AG20443 (cell line): ENCODE measurements at places on chromosomes 7 and 10.

- no peak for DNase-seq
Measured at GRCh38 chr10:86036544-86036831, 330.1 kb downstream of the GRID1 start.

DNA sequence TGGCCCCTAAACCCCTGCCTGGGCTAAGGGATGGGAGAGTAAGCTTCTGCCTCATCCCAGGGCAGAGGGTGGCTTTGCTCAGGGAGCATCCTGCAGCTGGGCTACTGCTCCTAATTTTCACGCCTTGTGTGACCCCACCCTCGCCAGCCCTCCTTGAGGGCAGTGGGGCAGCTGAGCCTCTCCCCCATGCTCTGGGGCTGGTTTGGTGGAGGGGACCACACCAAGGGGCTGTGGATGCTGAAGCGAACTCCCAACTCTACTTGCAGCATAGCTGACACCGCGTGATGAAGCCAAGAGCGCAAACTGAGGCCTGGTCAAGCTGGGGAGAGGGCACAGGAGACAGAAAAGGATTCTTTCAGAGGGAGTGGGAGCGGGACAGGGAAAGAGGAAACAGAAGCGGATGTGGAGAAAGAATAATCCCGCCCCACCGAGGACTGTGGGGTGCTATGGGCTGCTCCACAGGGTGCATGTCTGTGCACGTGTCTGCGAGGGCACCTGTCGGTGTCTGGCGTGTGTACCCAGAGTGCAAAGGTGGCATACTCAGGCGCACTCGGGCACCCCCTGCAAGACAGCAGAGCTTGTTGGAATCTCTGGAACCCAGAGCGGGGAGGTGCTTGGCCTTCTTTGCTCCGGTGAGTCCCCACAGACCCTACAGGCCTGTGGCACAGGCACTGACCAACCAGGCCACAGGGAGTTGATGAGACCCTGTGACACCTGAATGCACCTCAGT, 19.4 kb upstream of the RASGEF1A start:
- DNase-seq: no peak

GRCh38 chr7:151552352-151553028, 32.8 kb upstream of the RHEB start:
- no peak for DNase-seq

DNA sequence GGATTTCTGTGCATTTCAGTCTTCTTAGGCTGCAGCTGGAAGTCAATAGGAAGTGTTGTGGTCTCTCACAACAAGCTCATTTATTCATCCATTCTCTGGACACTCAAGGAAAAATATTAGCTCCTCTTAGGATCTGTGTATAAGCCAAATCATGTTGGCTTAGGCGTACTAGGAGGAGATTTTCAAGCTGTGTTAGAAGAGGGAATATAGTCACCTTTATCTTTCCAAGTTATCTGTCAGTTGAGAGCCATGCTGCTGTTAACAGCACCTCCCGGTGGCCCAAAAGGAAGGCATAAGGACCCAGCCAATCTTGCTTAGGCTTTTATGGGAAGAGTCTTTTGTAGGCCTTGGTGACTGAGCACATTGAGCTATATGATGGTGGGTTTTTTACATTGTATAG, 220.0 kb downstream of the LRMDA start:
- peak; percentile 22 for DNase-seq

DNA sequence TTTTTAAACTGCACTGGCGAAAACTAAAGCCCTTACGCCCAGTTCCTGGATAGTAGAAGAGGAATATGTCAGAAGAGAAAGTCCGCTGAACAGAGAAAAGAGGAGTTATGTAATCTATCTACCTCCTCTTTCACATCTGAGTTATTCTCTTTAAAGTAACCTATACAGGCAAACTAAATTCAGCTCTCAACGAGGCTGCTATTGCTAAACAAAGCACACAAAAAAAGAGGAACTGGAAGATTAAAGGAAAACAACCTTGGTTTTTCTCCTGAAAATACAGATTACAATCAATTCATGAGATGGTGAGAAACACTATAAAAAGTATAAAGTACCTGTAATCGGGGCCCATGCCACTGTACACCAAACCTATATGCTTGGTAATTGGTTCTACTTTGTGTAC, 5.8 kb downstream of the PSMA2 start:
- no peak for DNase-seq

- DNase-seq: no peak
Measured at GRCh38 chr10:71191019-71191418, 21.4 kb upstream of the UNC5B start.

GRCh38 chr7:74068378-74069085, 15.1 kb upstream of the LIMK1 start:
- no peak for DNase-seq

DNA sequence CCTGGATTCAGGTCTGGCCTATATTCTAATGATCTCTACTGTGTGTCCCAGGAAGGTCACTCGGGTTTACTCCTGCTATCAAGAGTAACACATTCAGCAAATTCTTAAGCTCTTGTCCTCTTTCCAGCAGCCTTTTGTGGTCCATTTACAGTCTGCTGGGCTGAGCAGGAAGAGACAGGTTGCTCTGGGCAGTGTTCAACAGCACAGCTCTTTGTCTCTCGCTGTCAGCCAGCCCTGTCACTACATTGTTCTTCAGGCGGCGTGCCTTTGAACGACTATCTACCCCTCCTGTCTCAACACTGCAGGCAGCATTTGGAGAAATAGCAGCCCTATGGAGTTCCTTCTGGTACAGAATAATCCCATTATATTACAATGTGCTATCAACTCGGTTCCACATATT, 192.2 kb upstream of the TBX20 start:
- DNase-seq: no peak

DNA sequence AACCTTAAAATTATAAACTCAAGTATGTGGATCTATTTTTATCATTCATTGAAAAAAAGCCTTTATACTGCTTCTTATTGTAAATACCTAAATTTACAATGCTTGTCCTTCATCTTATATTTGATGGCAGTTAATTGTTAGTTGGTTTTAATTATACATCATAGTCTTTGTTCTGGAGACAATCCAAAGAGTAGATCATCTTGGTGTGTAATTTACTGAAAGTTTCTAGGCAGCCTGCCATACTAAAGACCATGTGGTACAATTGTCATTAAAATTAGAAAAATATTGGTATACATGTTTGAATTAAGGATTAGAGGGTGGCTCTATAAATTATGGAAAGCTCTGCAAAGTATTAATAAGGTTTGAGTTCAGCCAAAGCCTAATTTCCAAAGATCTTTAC, 231.4 kb downstream of the KCND2 start:
- DNase-seq: no peak

DNA sequence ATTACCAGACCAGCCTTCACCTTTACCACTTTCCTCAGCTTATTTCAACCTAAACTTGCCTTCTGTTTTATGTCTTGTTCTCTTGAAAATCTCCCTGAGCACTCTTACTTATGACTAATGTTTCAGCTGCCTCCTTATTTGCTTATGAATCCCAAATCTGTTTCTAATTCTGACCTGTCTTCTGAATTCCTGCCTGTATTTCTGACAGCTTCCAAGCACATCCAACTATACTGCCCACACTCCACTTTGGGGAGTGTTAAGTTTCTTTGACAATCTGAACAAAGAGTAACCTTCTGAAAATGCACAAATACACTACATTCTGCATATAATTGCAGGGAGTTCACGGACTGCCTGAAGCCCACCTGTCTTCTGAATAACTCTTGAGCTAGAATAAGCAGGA, 48.7 kb downstream of the ARMC3 start:
- DNase-seq: no peak

GRCh38 chr7:1397491-1398327, 61.6 kb downstream of the MICALL2 start:
- peak; percentile 66 for DNase-seq

- DNase-seq: no peak
Measured at GRCh38 chr7:142787034-142787768, 16.4 kb downstream of the PRSS2 start.

GRCh38 chr10:1392127-1392526, 335.9 kb downstream of the WDR37 start:
- DNase-seq: no peak

DNA sequence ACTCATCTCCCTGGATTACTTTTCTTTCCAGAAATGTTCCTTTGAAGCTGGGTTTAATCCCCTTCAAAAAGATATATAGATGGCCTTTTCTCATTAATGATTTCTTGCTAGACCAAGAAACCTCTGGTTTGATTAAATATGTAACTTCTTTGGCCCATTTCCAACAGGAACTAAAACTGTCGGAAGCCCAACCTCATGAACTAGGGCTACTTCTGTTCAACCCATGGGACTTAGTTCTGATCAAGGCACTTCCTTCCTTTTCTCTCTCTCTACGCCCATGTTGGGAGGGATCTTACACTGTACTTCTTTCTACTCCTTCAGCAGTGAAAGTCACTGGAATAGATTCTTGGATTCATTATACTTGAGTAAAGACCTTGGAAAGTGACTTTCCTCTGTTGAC, 83.6 kb downstream of the TMEM106B start:
- no peak for DNase-seq

- no peak for DNase-seq
Measured at GRCh38 chr10:71995887-71996575, 31.8 kb downstream of the CHST3 start.

GRCh38 chr7:140297192-140297591, 101.1 kb downstream of the SLC37A3 start:
- DNase-seq: no peak

GRCh38 chr10:52578871-52579405, 193.6 kb downstream of the MBL2 start:
- no peak for DNase-seq

DNA sequence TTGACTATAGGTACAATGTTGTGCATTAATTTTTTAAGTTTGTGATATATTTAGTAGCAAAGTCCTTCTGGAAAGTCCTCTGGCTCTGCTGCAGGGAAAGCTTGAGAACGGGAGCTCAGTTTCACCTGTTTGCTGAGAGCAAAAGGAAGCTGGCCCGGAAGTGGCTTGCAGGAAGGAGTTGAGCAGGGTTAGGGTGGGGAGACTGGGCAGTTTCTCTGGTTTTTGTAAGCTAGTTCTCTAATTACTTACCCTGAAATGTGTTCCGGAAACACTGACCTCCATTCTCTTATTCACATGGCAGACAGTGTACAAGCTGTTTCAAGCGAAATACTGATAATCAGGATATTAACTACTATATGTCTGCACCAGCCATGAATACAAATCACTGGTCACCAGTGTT, 22.3 kb downstream of the MAP3K8 start:
- DNase-seq: no peak

- DNase-seq: no peak
Measured at GRCh38 chr10:79108728-79109127, 40.0 kb downstream of the ZMIZ1 start.

DNA sequence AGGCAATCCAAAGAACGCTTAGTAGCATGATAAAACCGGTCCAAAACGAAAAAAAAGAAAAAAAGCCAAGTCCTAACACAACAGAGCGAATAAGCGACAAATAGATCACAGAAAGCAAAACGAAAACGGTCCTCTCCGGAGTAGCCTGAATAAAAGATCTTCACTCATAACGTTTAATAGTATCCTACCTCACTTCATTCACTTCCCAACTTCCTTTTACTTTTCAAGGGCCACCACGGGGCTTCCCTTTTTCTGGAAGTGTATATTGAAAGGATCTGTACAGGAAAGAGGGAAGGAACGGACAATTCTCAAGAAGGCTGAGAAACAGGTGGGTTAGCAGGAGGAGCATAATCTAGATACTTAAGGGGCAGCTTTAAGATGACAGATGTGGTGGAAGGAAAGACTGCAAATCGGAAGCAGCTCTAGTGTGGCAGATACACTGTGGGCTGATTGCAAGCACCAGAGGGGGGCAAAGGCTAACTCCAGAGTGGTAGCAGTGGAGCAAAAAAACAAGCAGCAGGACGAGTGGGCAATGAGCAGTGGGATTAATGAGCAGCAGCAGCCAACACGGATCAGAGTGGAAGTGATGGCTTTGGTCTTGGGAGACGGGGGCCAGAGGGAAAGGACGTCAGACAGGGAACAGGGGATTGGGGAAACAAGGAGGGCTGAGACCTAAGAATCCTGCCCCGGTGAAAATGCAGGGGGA, 866 bp downstream of the CNOT4 start:
- DNase-seq: peak; percentile 19

DNA sequence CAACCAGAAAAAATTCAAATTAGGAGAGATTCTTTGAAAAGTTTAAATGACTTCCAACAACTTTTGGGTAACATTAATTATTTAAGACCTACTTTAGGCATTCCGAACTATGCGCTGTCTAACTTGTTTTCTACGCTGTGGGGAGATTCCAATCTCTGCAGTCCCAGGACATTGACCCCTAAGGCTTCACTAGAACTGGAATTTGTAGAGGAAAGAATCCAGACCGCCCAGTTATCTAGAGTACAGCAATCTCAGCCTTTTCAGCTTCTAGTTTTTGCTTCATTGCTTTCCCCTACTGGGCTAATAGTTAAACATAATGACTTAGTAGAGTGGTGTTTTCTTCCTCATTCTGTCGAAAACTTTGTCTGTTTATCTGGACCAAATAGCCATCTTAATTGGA, 14.9 kb upstream of the DDC start:
- no peak for DNase-seq

DNA sequence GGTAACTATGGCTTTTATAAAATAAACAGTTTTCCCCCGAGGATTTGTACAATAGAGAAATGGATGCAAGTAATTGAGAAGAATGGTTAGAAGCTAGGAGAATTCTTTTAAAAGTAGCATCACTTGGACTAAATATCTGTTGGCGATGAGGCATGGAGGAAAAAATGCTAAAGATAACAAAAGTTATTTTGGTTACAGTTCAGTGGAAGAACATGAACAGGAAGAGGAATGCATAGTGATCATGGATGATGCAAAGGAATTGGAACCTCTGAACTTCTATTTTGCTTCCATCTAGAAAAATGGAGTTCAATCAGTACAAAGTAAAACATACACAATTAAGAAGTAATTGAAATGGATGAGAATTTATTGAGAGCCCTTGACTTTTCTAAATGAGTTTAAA, 32.9 kb downstream of the ENTPD1 start:
- DNase-seq: peak; percentile 48

DNA sequence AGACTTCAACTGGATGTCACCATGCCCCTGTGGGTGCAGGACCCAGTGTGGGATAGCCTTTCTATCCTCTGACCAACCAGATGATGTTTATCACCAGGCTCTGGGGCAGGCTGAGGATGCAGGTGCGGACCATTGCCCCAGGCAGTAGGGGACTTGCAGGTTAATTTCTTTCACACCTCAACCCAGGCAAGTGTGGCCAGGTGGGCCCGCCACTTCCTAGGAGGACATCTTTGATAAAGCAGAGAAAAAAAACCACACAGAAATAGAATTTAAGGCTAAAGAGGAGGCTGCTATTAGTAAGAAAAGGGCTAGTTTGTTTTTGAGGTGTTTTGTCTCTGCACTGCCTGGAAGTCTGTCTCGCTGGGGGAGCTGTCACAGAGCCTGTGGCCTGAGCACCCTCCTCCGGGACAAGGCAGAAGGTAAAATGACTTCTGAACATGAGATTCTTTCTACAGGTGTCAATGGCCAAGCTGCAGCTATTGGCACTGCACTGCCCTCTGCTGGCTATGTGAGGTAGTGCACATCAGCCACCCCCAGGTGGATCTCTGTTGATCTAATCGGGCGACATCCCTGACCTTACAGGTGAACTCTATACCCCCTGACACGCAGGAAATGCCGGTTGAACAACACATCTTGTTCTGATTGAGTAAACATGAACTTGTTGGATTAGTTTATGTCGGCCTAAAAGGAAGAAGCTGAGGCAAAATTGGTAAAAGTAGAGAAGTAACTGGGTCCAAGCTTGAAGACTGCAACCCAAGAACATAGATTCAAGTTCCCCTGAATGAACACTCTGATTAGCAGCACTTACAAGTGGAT, 21.0 kb downstream of the UPP1 start:
- DNase-seq: peak; percentile 75
